Inflammatory macrophage treated with lipopolysaccharide for 4 hours (primary cell): ENCODE measurements at places on chromosomes 11 and 22.

DNA sequence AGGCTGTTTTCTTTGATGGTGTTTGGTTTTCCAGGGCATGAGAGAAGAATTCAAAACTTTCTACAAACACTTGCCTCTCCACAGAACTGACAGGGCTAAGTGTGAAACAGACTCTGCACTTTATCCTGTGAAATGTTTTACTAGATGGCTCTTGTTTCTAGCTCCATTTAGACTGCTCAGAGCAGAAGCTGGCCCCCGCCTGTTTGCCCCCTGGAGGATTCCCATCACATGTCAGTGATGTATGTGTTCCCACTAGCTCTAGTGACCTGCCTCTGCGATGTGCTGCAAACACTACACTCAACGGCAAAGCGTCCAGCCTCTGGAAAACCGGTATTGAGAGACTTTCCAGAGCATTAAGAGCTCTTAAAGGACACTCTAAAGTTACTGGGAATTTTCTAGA is 41.4 kb upstream of the PCF11 start:
- DNase-seq: no peak

DNA sequence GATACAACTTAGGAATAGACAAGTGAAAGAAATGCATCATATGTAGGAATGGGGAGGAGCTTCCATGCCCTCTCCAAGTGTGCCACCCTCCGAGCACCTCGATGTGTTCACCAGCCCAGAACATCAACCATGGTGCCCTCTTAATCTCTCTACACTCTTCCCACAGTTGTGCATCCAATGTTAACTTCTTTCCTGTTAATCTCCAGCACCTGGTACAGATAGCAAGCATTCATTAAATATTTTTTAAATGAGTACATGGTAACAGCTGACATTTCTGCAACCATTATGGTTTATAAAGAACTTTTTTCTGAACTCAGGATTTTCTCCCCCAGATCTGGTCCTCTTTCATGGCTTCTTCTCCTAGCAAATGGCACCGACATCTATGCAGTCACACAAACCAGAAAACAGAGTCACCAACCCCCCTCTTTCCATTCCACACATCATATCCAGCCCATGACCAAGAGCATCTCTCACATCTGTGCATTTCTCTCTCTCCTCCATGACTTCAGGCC is 118.1 kb upstream of the CLPB start:
- DNase-seq: no peak

DNA sequence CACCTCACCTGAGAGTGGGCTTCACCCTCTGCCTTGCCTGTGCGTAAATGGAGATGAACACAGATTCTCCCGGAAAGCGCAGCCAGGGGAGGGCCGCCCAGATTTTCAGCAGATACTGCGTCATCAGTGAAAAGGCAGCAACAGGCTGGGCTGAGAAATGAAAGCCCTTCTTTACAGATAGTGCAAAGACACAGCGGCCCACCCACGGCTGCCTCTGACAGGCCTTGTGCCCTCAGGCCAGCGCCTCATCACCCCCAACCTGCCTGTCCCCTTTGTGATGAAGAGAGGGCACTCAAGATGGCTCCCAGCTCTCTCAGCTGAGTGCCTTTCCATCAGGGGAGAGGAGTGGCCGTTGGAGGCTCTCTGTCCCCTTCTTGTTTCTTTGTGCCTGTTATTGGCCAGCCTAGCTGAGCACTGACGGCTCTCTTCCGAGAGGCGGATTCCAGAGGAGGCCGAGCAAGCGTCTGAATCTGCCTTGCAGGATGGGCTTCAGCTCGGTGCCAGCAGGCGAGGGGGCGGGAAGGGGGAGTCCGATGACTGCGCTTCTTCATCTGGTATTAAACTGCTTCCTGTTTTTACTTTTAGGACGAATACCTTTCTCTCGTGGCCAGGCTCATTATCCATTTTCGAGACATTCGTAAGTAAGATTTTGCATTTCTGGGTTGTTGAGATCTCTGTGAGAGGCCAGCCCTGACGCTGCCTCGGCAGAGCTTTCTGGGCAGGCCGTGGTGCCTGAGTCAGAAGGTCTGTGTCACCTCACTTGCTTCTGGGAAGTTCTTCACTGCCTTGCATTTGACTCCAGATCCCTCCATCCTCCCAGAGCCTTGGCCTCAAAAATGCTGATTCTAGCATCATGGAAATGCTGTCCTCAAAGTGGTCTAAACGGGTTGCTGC is 43.7 kb downstream of the MED15 start:
- DNase-seq: peak; percentile 29

DNA sequence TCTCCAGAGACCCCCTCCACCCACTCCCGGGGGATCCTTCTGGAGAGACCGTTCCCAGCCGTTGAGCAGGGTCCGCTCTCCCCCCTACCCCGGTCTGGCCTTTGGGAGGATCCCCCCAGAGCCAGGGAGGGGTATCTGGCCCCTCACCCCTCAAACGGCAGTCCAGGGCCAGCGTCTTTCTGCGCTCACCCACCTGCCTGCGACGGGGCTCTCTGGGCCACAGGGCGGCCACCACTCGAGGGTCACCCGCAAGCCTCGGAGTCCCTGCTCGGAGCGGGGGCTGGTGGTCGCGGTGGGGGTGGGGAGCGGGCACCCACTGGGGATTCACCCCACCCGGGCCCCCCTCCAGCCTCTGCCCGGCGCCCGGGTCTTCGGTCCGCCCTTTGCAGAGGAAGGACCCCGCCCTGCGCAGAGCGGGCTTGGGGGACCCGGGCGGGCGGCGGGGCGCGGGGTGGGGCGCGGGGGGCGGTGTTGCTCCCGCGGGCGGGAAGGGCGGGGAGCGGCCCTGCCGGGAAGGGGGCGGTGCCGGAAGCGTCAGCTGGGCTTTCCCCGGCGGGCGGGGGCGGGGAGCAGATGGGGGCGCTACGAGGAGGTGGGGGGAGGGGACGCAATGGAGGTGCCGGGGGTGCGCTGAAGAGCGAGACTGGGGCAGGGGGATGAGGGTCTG is 16.6 kb downstream of the CRELD2 start:
- peak; percentile 80 for DNase-seq

DNA sequence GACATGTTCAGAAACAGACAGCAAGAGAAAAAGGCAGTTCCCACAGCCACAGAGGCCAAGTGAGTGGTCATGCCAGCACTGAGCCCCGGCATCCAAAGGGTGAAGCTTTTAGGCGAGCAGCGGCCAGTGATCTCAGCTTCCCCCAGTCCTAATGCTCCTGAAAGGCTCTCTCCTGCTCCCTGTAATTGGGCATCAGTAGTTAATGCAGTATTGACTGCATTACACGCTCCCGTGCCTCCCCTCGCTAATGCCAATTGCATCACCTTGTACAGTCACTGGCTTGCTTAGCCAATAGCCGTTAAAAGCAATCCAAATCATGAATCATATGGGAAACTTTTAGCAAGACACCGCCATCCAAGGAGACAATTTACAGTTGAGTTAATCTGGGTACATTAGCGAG is 4.9 kb downstream of the LMO1 start:
- DNase-seq: peak; percentile 83

DNA sequence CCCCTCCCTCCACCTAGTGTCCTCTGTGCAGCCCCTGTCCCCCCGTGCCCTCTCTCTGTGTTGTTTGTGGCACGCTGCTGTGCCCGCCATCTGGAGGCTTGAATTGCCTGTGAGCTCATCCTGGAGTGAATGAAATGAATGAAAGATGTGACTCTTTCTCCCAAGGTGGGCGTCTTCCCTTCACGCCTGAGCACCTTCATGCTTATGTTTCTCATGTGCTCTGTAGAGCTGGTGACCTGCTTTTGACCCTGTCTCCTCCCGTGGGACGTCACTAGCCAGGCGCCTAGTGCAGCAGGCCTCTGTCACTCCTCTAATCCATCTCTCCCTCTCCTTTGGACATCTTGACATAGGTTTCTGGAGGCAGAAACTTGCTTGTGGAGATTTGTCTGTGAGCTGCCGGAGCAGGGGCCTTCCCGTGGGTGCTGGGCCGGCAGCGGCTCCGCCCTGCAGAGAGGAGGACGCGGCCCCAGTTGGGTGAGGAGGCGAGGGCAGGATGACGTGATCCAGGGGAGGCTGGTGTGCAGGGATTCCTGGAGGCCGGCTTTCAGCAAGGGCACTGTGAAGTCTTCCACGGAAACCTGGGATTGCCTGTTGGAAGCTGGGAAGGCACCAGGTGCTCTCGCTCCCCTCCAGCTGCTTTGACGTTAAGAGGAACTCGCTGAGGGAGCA is 40.6 kb downstream of the MUC6 start:
- no peak for DNase-seq

GRCh38 chr11:131998020-131998419 is 627.6 kb downstream of the NTM start:
- DNase-seq: no peak

DNA sequence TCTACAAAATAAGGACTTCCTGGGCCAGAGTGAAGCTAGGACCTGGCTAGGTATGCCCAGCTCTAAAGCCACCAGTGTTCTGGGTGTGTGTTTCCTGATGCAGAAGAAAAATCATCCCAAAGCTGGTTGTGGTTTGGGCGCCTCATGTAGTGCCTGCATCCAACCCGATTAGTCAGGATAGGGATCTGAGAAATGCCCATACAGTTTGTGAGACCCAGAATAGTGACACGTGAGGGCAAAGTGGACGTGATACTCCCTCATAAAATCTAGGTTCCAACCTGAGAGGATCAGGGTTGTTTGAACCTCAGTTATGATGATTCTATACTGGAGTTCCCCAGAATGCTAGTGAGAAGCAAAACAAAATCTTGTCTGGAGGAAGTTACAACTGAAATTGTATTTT is 238.4 kb downstream of the TBC1D22A start:
- no peak for DNase-seq

DNA sequence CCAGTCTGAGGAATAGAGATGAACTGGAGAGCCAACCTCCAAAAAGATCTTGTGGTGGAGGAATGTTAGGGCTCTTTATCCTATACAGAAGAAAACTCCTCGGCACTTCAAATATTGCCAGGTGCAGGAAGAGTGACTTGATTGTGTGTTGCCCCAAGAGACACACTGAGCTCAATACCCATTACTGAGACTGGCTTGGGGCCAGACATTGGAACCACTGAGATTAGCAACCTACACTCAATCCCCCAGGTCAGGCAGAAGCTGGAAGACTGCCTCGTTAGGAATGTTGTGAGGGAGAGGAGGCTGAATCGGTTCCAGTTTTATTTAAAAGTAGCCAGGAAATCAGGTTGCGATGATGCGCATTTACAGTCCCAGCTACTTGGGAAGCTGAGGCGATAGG is 2.4 kb upstream of the SGSM3 start:
- no peak for DNase-seq

- DNase-seq: no peak
Measured at GRCh38 chr11:36212564-36213392, 76.4 kb downstream of the COMMD9 start.

- DNase-seq: no peak
Measured at GRCh38 chr22:42651134-42651533, 1.9 kb upstream of the CYB5R3 start.

GRCh38 chr11:119619665-119620064 is 109.3 kb downstream of the NECTIN1 start:
- DNase-seq: no peak

GRCh38 chr22:35477911-35478582 is 62.6 kb upstream of the RASD2 start:
- peak; percentile 47 for DNase-seq

GRCh38 chr22:46845296-46846149 is 83.1 kb downstream of the TBC1D22A start:
- DNase-seq: no peak

DNA sequence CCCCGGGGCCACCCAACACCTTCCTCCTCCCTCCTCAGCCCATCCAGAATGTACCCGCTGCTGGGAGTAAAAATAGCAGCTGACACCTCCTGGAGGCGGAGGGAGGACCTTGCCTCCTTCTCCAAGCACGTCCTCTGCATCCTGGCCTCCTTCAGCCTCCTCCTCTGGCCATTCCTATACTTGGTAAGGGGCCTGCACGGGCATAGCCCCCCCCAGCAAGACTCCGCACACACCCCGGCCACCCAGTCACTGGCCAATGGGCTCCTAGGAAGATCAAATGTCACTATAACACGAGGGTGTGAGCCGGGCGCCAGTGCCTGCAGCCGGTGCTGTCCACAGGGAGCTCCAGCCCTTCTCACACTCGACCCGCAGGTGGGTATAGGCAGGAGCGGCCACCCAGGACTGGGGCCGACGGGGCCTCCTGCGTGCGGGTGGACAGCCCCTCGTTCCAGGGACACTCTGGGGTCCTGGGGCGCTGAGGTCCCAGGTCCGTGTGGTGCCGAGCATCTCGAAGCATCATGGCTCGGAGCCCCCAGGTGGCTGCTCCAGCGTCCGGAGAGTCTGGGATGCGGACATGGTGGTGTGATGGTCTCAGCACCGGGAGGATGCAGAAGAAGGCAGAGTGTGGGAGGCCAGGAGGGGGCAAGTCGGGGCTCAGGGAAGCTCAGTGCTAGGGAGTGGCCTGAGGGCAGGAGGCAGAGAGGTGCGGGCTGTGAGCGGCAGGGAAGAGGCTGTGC is at the start of gene TNNT3:
TSS of gene TNNT3 (plus strand) at position 313 of the 737 bp plus-strand sequence. CDS start 3,172 bp downstream, outside the sequence.
- DNase-seq: no peak

DNA sequence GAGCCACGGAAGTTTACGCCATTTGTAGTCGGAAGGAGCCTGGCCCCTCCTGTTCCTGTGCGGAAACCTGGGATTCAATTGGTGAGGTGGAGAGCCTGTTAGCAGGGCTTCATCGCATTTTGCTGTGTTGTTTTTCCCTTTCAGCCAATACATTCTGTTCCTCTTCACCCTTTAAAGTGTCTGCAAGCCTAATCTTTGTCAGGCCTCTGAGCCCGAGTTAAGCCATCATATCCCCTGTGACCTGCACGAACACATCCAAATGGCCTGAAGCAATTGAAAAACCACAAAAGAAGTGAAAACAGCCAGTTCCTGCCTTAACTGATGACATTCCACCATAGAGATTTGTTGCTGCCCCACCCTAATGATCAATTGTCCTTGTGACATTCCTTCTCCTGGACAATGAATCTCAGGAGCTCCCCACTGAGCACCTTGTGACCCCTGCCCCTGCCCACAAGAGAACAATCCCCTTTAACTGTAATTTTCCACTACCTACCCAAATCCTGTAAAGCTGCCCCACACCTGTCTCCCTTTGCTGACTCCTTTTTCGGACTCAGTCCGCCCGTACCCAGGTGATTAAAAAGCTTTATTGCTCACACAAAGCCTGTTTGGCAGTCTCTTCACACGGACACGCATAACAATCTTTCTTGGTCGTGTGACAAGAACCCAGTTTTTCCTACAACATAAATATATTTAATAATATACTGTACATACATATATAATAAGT is 37.1 kb upstream of the MMP12 start:
- DNase-seq: no peak

DNA sequence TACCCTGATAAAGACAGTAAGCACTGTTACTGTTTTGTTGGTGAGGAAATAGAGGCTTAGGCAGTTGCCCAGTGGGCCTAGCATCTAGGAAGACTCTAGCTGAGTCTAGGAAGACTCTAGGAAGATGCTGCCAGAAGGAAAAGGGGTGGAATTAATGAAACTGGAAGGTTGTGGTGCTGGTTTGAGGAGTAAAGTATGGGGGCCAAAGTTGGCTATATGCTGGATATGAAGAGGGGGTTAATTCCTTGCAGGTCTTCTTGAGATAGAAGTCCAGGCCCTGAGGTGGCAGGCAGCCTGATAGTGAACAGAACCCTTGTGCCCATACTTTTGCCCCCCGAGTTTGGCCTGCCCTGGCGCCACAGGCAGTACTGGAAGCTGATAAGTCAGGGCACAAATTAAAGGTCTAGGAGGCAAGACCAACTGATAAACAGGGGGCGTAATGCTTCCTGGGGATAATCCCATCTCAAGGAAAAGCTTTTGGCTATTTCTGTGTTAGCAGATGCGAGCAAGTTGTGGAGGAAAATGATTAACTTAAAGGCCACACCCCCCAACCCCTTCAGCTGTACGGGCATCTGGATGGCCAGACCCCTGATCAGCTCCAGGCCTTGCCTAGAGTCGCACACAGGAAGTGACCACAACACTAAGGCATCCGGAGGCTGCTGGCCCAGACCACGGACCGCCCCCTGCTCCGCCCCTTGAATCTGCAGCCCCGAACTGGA is 3.1 kb downstream of the ILK start:
- peak; percentile 73 for DNase-seq
